T47D (cell line): ENCODE measurements at places on chromosomes 7 and 10.
A peak's percentile ranks its signal among the peaks of the same experiment; 100 is the strongest.

DNA sequence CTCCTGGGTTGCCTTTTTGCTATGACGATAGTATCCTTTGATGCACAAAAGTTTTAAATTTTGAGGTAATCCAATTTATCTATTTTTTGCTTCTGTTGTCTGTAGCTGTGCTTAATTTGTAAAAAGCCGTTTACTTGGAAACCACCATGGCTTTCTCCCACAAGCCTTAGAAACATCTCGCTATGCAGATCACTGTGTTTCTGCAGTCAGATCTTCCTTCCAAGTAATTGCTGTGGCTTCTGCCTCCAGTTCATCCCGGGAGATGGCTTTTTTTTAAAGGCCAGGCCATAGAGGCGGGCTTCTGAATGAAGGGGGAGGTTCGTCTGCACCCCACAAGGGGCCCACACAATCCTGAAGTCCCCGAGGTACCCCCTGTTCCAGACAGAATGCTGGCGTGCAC is 48.3 kb upstream of the OCM2 start:
- no peak for DNase-seq

- peak; percentile 65 for DNase-seq
Measured at GRCh38 chr10:14953424-14954000, 384 bp downstream of the DCLRE1C start.

GRCh38 chr7:122219253-122219865 is 75.3 kb upstream of the AASS start:
- peak; percentile 26 for DNase-seq

DNA sequence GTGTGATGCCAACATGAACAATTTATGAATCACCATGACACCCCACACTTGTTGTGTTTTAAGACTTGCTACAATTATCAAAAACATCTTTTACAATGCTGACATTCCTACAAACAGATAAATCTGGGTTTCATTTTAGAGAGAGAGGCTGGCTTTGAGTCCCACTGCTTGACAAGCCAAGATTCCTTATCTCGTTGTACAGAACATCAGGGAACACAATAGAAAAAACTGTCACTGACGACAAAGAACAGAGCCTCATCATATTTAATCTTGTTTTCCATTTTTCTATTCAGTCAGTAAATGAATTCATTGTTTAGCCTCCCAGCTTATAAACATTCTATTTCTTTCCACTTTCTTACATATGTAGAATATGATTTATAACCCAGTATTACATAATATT is 461.6 kb upstream of the VSTM2A start:
- no peak for DNase-seq

DNA sequence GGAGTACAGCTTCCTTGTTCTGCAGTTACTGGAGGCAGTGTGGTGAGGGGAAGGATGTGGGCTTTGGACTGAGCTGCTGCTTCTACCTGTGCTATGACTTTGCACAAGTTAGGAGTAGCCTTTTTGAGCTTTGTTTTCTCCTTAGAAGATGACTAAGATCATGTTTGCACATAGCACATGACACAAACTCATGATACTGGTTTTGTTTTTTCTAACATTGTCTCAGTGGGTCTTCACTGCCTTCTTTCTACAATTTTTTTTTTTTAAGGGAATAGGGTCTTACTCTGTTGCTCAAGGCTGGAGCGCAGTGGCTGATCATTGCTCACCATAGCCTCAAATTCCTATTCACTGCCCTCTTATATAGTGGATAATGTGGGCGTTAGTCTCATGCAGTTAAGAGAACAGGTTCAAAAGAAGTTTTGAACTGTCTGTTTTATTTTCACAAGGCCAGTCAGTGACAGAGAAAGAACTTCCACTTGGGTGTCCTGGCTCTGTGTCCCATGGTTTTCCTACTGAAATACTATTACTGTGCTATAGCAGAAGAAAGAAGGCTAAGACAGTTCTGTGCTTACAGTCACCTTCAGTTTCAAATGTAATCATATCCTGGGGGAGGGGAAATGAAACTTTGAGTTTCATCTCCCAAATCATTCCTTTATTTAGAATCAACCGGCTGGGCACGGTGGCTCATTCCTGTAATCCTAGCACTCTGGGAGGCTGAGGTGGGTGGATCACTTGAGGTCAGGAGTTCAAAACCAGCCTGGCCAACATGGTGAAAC is 72.0 kb downstream of the KAT6B start:
- DNase-seq: no peak

- no peak for DNase-seq
Measured at GRCh38 chr10:30576641-30577040, 52.9 kb downstream of the LYZL2 start.

- peak; percentile 14 for DNase-seq
Measured at GRCh38 chr10:71486484-71487114, 89.9 kb downstream of the CDH23 start.

DNA sequence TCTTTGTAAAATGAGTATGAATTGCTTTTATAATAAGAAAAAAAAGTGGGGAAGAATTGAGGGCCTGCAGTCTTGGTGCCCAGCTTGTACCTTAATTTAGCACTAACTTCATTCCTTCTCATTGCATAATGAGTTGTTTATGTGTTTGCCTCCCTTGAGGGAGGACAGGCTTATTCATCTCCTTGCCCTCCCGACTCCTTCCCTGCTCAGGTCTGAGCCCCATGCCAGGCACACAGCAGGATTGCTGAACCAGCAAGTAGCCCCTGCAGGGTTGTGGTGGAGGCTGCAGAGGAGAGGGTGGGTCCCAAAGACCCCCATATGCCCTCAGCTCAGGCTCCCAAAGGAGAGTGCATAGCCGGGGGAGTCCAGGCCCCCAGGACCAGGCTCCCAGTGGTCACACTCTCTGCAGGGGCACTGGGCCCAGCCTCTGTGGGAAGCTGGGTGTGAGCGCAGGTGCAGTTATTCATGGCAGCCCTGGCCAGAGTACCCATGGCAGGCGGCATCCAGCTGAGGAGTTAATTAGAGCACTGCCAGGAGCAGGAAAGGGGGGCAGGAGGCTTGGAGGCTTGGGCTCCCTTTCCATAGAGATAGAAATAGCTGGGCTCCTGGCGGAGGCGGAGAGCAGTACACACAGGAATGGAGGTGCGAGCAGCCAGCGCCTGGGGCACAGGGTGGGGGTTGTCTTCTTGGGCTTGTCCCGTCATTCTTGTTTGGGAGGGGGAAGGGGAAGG is 28.2 kb upstream of the GOLGA7B start:
- no peak for DNase-seq

DNA sequence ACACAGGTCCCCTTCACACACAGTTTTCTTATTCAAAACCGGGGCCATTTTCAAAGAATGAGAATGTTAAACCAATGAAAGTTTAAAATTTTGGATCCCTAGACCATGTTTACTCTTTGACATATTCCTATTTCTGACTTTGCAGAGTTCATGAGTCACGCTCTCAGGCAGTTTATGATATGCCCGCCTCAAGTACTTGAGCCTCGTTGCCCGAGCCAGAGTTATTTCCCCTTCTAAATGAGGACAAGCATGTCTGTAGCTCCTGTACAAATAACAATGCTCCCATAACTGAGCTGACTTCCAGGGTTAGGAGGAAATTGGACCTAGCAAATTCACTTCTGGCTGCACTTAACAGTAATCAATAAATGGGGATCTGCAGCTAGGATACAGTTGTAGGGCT is 87.9 kb upstream of the PDE1C start:
- DNase-seq: no peak

DNA sequence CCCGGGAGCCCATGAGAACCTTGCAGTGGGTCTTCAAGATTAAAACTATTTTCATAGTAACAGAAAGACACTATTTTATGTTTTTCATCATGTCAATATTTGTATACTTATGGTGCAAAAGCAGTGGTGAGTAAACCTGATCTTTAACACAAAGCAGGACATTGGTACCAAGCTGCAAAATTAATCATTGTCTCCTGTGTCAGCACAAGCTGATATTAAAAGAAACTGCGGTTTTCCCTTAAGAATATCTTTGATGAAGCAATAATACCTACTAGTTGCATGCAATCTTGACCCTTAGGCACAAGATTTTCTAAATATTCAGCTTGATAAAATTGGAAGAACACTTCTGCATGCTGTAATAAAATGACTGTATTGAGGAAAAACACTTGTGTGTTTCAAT is 121.7 kb downstream of the MDFIC start:
- no peak for DNase-seq
